MM.1S (cell line): ENCODE measurements at places on chromosomes 1 and 21.

- no peak for DNase-seq
Observed at GRCh38 chr1:69291541-69291940, 276.2 kb upstream of the LRRC7 start.

- no peak for DNase-seq
Observed at GRCh38 chr1:212481438-212481767, 48.7 kb downstream of the NENF start.

GRCh38 chr1:60904099-60904851, 178.1 kb upstream of the NFIA start:
- no peak for DNase-seq

DNA sequence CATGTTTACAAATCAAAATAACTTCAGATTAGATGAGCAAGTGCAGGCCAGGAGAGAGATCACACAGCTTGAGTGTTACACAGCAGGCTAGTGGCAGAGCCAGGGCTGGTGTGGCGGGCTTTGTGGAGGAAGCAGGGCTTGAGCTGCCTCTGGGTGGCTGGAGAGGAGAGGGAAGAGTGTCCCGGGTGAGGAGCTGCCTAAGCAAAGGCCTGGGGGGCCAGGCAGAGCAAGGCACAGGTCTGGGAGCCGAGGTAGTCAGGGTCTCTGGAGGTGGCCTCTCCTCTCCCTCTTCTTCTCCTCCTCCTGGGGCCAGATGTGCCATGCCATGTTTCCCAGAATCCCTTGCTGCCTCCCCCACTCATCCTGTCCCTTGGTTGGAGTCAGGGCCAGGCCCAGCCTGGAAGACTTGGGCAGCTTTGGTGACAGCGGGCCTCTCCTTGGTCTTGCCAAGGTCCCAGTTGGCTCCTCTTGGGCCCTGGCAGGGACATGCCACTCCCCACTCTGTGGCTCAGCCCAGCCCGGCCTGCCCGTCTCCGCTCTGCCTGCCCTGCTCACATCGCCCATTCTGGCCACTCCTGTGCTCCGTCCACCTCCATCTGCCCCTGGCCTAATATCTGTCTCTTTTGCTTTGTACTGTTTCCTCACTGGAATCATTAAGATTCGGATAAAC, 70.3 kb downstream of the PTPRU start:
- no peak for DNase-seq

GRCh38 chr1:165205145-165205544, 151.4 kb downstream of the LMX1A start:
- DNase-seq: no peak

DNA sequence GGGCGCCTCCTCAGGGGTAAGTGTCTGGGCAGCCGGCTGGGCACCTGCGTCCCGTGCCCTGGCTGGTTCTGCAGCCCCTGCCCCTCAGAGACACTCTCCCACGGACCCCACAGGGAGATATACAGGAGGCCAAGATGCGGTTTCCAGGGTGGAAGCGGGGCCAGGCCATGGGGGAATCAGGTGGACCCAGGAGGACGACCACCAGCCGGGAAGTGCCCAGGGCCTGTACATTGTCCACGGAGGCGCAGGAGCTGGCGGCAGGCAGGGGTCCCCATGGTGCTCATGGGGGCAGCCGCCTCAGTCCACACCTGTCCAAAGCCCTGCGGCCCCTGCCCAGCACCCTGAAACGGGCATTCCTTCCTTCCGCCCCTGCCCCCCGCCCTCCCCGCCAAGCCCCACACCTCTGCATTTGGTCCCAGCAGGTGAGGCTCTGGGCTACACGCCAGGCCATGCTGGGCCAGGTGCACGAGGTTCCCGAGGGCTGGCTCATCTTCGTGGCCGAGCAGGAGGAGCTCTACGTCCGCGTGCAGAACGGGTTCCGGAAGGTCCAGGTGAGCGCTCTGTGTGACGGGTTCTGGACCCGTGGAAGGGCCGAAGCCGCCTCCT, 36.7 kb downstream of the SLC19A1 start:
- no peak for DNase-seq

GRCh38 chr1:43414634-43415223, 25.0 kb downstream of the SZT2 start:
- DNase-seq: peak; percentile 43

GRCh38 chr1:243598433-243598832, 251.6 kb downstream of the AKT3 start:
- DNase-seq: no peak

GRCh38 chr1:240151136-240151735, 59.6 kb downstream of the FMN2 start:
- DNase-seq: no peak

DNA sequence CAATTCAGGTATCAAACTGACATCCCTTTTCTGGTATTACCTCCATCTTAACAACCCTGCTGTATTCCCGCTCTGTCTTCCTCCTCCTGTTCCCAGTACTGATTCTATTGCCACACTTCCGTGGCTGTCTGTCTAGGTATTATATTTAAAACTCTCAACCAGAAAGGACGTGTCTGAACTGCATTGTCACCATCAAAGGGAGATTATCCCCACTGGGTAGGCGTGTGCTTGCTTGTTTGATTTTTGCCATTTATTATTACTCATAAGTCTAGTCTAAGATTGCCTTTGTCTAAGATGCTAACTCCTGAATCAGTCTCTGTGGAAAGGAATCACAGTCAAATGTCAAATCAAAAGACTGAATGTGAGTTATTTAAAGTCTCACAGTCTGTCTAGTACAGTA, 650.1 kb downstream of the KCNT2 start:
- no peak for DNase-seq
